Breast epithelium (tissue), 4 donors: ENCODE measurements at places on chromosomes 6 and 20. TPM values are rescaled to one million over a fixed set of nuclear protein-coding genes. Genes with fewer than 3 reads are reported as not detected.

DNA sequence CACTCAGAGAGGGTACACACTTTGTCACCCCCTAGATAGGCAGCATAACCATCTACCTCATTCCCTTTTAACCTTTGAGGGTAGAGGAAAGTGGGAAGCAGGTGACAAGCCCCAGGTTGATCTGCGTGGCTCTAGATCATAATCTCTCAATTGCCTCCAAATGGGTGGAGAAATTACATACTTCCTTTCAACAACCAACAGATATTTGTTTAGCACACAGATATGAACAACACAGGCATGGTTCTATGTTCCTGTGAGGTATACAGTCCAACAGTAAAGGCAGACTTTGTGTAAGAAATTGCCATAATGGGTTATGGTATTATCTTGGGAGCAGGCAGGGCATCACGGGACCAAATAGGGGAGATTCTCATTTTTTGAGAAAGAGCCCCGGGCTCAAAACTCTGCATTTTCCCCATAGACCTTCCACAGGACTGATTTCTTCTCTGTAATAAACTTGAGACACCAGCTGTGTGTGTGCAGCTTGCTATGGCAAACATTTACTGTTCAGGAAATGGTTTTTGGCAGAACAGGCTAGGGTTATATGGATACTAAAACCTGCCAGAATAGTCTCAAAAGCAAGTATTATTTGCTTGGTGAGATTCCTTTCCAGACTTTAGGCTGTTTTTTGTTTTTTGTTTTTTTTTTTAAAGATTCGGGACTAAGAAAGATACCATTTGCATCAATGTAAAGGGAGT, 126.2 kb downstream of the CD164 start:
- no peak overlapping the region for H3K4me3 ChIP-seq
- no peak for DNase-seq
- peak overlapping the region; percentile 60 for H3K27ac ChIP-seq
- no peaks in the 10 kb centered on the region for H3K27me3 ChIP-seq
- no peaks in the 10 kb centered on the region for H3K4me1 ChIP-seq

- no peak for DNase-seq
- H3K4me3 ChIP-seq: no peak overlapping the region
- H3K36me3 ChIP-seq: no peaks in the 10 kb centered on the region
- no peak overlapping the region for H3K27ac ChIP-seq
- H3K4me1 ChIP-seq: no peaks in the 10 kb centered on the region
Observed at GRCh38 chr20:31630187-31630790, 7.4 kb upstream of the COX4I2 start.

- H3K4me3 ChIP-seq: no peak overlapping the region
- H3K4me1 ChIP-seq: no peaks in the 10 kb centered on the region
- no peak overlapping the region for H3K27ac ChIP-seq
Observed at GRCh38 chr6:93219447-93219846, 199.9 kb downstream of the EPHA7 start.

- H3K4me3 ChIP-seq: no peak overlapping the region
- DNase-seq: no peak
- no peaks in the 10 kb centered on the region for H3K27me3 ChIP-seq
- no peaks in the 10 kb centered on the region for H3K36me3 ChIP-seq
- no peaks in the 10 kb centered on the region for H3K4me1 ChIP-seq
Observed at GRCh38 chr6:37965964-37966676, 146.6 kb downstream of the ZFAND3 start.

DNA sequence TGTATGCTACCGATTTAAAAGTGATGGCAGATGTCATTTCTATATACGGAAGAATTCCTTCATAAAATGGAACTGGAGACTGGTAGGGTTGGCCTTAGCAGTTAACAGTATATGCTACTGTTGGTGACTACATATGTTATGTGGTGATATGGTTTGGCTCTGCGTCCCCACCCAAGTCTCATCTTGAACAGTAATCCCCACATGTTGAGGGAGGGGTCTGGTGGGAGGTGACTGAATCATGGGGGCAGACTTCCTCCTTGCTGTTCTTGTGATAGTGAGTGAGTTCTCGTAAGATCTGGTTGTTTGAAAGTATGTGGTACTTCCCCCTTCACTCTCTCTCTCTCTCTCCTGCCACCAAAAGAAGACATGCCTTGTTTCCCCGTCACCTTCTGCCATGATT, 29.6 kb downstream of the RGS17 start:
- H3K27me3 ChIP-seq: no peaks in the 10 kb centered on the region
- H3K4me1 ChIP-seq: no peaks in the 10 kb centered on the region
- no peak overlapping the region for H3K4me3 ChIP-seq
- no peak overlapping the region for H3K27ac ChIP-seq

- H3K4me3 ChIP-seq: no peak overlapping the region
- no peak for DNase-seq
- no peaks in the 10 kb centered on the region for H3K4me1 ChIP-seq
Observed at GRCh38 chr20:58048096-58048702, 180.3 kb downstream of the ANKRD60 start.

DNA sequence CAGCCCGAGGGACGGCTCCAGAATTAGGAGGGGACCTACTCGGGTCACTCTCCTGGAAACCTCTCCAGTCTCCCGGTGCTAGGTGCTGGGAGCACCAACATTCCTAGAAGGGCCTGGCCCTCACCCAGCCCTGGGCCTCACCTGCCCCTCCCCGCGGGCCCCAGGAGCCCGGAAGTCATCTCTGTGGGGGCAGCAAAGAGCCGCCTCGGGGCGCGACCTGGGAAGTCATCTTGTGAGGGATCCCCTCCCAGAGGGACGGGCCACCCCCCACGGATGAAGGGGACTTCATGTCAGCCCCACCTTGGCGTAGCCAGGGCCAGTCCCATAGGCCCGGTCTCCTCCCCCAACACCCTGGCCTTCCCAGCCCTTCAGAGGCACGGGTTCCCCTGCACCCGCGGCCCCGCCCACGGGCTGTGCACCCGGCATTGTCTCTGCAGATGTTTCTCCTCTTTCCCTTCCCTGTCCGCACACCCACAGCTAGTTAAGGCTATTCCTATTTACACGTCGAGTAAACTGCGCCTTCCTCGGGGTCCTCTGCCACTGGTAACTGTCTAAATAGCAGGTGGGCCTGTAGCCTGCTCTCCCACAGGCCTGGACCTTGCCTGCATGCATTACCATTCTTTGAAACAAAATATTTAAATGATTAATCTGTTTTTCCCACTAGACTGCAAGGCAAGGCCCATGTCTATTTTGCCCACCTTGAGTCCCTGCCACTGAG, 896 bp upstream of the RNASET2 start:
- H3K4me1 ChIP-seq: peaks cover 6% of the 10 kb centered on the region
- H3K27me3 ChIP-seq: no peaks in the 10 kb centered on the region
- peak overlapping the region; percentile 88 for H3K27ac ChIP-seq
- DNase-seq: no peak
- H3K36me3 ChIP-seq: no peaks in the 10 kb centered on the region

GRCh38 chr20:9458138-9458796, 56.1 kb upstream of the LAMP5 start:
- DNase-seq: no peak
- no peaks in the 10 kb centered on the region for H3K27me3 ChIP-seq
- H3K4me3 ChIP-seq: no peak overlapping the region
- H3K36me3 ChIP-seq: no peaks in the 10 kb centered on the region
- H3K27ac ChIP-seq: no peak overlapping the region
- no peaks in the 10 kb centered on the region for H3K4me1 ChIP-seq

DNA sequence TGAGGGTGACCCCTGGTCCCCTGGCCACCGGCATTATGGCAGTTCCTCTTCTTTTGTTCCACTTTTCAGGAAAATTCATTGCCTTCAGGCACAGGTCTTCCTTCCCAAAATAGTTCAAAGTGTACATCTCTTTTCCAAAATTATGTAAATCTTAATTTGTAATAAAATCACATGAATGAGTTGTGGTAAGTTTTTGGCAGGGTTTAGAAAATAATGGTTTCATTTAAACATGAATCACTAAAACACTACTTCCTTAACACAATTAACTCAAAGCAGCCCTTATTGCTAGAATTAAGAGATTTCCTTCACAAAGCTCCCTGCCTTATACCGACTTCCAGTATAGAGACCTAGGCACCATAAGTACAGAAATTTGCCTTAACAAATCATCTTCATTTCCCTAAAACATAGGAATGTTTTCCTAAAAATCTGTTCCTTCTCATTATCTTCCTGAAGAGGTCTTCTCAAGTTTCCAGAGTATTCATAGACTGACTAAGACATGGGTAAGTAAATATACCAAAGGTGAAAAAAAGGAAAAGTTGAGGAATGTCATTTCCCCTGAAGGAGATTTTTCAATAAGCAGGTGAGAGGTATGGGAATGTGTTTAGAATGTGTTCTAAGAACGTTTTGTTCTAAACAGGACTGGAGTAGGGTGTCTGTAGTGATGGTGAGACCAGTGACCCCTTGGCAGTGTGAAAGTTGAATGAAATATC, 148.2 kb upstream of the CITED2 start:
- DNase-seq: no peak
- H3K27ac ChIP-seq: no peak overlapping the region
- no peaks in the 10 kb centered on the region for H3K4me1 ChIP-seq
- H3K36me3 ChIP-seq: no peaks in the 10 kb centered on the region
- no peaks in the 10 kb centered on the region for H3K27me3 ChIP-seq
- H3K4me3 ChIP-seq: no peak overlapping the region

DNA sequence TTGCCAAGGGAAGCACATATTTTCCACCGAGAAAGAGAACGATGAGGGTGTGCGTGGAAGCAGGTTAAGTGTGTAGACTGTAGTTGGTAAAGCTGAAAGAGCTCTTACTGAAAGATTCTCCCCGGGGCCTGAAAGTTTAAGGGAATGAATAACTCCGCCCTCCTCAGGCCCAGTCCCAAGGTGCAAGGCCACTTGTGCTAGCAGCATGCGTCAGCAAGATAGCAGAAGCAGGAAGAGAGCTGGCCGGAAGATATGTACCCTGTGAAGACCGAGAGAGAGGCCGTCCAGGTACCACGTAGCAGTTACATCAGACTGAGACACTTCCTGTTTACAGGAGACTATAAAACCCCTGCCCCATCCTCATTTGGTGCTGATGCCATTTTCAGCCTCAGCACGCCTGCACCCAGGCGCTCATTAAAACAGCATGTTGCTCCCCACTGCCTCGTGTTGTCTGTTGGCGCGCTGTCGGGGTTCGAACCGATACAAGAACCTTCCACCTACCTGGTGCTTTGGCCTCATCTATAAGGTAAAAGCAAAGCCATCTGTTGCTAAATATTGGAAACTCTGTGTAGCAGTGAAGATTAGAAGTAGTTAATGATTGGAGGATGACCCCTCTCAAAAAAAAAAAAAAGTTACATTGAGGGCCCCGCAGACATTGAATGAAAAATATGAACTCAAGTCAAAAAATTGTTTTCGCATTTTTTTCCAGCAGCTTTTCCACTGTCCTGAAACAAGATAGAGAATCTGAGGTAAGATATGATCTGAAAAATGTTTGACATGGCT, 18.6 kb upstream of the FAM135A start:
- peaks cover 9% of the 10 kb centered on the region for H3K27me3 ChIP-seq
- H3K4me3 ChIP-seq: no peak overlapping the region
- DNase-seq: no peak
- no peak overlapping the region for H3K27ac ChIP-seq
- H3K36me3 ChIP-seq: no peaks in the 10 kb centered on the region
- no peaks in the 10 kb centered on the region for H3K4me1 ChIP-seq

DNA sequence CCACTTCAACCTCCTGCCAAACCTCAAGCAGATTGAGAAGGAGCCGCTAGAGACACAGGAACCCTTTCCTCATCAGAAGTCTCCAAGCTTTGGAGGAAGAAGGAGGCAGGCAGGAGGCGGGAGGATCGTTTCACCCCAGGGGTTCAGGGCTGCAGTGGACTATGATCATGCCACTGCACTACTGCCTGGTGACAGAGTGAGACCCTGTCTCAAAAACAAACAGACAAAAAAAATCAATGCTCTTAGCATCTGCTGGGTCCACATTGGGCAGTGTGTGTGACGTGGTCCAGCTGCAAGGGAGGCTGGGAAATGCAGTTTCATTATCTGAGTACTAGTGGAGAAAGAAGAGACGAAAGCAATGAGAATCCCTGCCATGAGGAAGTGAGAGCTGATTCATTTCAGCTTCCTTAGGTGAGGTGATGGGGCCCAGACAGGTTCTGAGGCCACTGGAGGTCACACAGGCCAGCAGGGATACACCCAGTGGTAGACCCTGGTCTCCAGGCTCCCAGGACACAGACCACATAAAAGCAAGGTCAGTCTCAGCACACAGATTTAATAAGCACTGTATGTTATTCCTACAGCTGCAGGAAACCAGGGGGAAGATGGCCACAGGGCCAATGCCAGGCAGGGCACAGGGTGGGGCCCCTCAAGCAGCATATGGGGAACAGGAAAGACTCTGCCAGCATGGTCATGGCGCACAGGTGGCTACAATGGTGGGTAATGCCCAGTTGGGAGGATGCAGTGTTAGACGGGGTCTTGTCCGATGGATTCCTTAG, 4.3 kb downstream of the GFRA4 start:
- DNase-seq: no peak
- no peaks in the 10 kb centered on the region for H3K36me3 ChIP-seq
- no peak overlapping the region for H3K27ac ChIP-seq
- H3K4me3 ChIP-seq: no peak overlapping the region
- H3K27me3 ChIP-seq: peaks cover 39% of the 10 kb centered on the region

GRCh38 chr6:112184951-112185350, 69.4 kb downstream of the LAMA4 start:
- H3K36me3 ChIP-seq: no peaks in the 10 kb centered on the region
- DNase-seq: no peak
- no peaks in the 10 kb centered on the region for H3K4me1 ChIP-seq
- H3K27me3 ChIP-seq: no peaks in the 10 kb centered on the region
- H3K4me3 ChIP-seq: no peak overlapping the region

DNA sequence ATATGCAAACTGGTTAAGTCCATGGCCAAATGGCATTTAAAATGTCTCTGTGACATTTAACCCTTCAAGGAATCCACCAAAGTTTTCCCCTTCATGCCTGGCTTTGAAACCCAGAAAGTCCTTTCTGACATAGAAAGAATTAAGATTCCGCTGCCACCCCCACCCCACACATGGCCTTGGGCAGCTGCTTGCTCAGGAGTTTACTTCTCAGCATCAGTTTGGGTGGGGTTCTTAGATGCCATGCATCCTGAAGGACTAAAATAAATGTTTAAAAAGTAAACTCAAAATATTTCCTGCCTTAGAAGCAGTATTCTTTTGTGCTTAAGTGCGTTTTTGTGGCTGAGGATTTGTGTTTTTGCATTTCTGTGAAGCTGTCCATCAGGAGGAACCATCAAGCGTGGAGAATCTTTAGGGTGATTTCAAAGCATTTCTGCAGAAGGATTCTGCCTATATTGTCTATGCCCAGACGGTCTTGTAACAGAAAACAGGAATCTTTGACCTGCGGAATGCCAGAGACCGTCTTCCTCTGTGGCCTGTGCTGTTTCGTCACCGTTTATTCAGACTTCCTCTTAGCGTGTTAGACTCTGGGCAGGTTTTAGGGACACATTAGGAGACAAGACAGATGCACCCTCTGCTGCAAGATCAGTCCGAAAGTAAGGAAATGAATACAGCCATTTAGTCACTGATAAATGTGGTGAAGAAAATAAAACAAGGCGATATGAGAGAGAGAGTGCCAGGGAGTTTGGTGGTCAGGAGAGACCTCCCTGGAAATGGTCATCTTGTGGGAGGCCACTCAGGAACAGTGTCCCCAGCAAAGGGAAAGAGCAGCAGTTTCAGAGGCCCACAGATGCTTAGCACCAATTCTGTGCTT, 6.2 kb downstream of the DUSP22 start:
- DNase-seq: no peak
- H3K27me3 ChIP-seq: no peaks in the 10 kb centered on the region
- H3K36me3 ChIP-seq: no peaks in the 10 kb centered on the region
- no peak overlapping the region for H3K4me3 ChIP-seq
- no peak overlapping the region for H3K27ac ChIP-seq

ZNF831 gene
- 0.48 TPM for total RNA-seq

SAMD5 gene
- total RNA-seq: 0.80 TPM

UBR2 gene
- total RNA-seq: 33.8 TPM

OSTM1 gene
- 75.2 TPM for total RNA-seq

SPEF1 gene
- total RNA-seq: 0.88 TPM

HSPA12B gene
- total RNA-seq: 9.3 TPM
